H4 (cell line): ENCODE measurements at places on chromosomes 13 and 19. TPM values are rescaled to one million over a fixed set of nuclear protein-coding genes. Genes with fewer than 3 reads are reported as not detected.

INSL3 gene
- total RNA-seq, result not detected in 2 replicates

GJB6 gene
- not detected in 2 replicates for total RNA-seq

PNMA8A gene
- not detected in 2 replicates for total RNA-seq

C19orf73 gene
- total RNA-seq, result 0.80 and 7.3 TPM in 2 replicates

RASAL3 gene
- total RNA-seq, result not detected in 2 replicates

IGLON5 gene
- 0.72 and 1.2 TPM in 2 replicates for total RNA-seq

CGB5 gene
- total RNA-seq, result 0.33 and 3.3 TPM in 2 replicates

MYO16 gene
- 0.04 TPM in 2 replicates for total RNA-seq

GNG7 gene
- total RNA-seq, result 0.60 and 0.75 TPM in 2 replicates

C13orf42 gene
- total RNA-seq, result not detected in 2 replicates

LGALS7B gene
- not detected in 2 replicates for total RNA-seq
